NCI-H1694 treated with DMSO at 0.1 percent for 48 hours (cell line): ENCODE measurements at places on chromosomes 7 and 10.
A peak's percentile ranks its signal among the peaks of the same experiment; 100 is the strongest.

GRCh38 chr10:489330-489729 is 200.1 kb downstream of the DIP2C start:
- DNase-seq, result no peak

- no peak for DNase-seq
These were observed 25.9 kb downstream of the GIMAP8 start for GRCh38 chr7:150476285-150476684.

GRCh38 chr7:155310425-155311114 is 12.9 kb downstream of the INSIG1 start:
- DNase-seq, result no peak

- DNase-seq, result no peak
These were observed 125.3 kb upstream of the CCDC6 start for GRCh38 chr10:60031664-60032063.

GRCh38 chr7:139072796-139073195 is 36.7 kb downstream of the ZC3HAV1 start:
- DNase-seq, result peak; percentile 13

GRCh38 chr10:30238836-30239235 is 110.2 kb downstream of the MTPAP start:
- no peak for DNase-seq

GRCh38 chr10:132048294-132048667 is 17.5 kb upstream of the JAKMIP3 start:
- no peak for DNase-seq

DNA sequence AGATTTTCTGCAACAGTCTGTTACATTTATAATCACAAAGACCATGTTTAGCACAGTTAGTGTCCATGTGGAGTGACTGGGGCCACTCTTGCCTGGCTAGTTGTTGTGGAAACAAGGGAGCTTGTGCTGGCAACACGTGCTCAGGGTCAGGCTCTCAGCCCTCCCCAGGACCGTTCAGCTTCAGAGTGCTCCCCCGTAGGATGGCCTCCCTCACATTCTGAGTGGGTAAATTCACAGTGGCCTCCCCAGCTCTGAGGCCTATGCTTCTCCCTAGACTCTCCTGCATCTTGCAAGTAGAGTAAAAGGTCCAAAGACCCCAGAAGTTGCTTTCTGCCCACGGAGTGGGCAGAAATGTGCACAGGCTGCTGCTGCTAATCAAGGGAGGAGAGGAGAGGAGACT is 122.3 kb downstream of the ADCY1 start:
- no peak for DNase-seq

DNA sequence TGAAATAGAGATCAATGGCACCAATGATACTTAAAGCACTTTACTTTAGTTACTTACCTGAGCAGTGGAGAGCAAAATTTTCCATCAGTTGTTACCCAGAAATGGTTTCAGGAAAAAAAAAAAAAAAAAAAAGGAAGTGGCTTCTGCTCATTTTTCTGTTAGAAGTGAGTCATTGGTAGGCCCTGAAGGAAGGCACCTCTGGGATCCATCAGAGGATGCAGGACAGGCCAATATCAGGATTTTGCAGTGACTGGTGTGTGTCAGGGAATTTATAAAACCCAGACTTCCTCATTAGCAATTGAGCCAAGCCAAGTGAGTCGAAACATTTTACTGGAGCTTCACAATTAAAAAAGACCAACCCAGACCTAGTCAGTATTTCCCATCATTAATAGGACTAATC is 2.3 kb upstream of the SMIM30 start:
- DNase-seq, result no peak

DNA sequence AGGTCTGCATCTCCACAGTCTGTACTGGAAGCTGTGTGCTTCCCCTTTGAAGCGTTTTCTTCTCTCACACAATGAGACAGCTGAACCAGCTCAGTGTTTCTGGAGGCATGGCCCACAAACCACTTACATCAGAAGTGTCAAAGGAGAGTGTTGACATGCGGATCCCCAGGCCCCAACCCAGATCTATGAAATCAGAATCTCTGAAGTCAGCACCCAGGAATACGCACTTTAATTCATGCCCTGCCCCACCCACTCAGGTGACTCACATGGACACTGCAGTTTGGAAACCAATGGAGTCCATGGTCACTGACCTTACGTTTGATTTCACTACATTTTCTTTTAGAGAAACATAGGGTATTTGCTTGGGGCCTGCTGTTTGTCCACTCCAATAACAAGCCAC is 19.0 kb downstream of the TLL2 start:
- DNase-seq, result no peak

DNA sequence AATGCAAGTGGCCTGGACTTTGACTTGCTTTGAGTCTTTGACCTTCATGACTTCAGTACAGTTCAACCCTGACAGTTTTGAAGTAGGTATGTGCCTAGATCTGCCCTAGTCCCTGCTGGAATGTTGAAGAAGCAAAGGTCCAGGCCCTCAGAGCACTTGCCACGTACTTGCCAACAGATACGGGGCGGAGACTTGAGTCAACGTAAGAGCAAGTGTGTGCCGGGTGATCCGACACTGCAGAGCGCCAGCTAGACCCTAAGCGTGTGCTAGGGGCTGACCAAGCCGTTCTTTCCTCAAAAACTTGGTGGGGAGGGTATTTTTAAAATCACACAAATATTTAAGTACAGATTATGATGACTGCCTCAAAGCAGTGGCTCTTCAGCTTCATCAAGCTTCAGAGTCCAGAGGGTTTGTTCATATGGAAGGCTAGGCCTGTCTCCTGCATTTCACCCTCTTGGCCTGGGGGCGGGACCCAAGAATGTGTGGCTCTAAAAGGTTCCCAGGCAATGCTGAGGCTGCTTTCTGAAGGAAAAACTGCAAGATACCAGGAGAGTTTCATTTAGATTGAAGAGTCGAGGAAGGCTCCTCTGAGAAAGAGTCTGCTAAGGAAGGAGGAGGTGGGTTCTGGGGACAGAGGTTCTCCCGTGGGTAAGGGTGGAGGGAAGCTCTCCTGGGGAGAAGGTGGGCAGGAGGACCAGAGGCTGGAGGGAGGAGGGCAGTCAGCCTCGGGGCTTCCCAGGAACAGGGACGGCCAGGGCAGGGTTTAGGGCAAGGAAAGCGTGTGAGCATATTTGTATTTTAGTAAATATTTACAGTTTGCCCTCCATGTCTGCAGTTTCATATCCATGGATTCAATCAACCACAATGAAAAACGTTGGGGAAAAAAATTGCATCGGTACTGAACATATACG is 160.3 kb downstream of the EGFR start:
- no peak for DNase-seq

GRCh38 chr10:94016727-94017714 is 23.3 kb downstream of the PLCE1 start:
- DNase-seq, result no peak

GRCh38 chr10:69869291-69869961 is 67.7 kb downstream of the COL13A1 start:
- no peak for DNase-seq

- no peak for DNase-seq
These were observed 222.1 kb upstream of the SHH start for GRCh38 chr7:156034397-156034796.

- no peak for DNase-seq
These were observed 210.5 kb downstream of the ARHGAP21 start for GRCh38 chr10:24513155-24513554.

DNA sequence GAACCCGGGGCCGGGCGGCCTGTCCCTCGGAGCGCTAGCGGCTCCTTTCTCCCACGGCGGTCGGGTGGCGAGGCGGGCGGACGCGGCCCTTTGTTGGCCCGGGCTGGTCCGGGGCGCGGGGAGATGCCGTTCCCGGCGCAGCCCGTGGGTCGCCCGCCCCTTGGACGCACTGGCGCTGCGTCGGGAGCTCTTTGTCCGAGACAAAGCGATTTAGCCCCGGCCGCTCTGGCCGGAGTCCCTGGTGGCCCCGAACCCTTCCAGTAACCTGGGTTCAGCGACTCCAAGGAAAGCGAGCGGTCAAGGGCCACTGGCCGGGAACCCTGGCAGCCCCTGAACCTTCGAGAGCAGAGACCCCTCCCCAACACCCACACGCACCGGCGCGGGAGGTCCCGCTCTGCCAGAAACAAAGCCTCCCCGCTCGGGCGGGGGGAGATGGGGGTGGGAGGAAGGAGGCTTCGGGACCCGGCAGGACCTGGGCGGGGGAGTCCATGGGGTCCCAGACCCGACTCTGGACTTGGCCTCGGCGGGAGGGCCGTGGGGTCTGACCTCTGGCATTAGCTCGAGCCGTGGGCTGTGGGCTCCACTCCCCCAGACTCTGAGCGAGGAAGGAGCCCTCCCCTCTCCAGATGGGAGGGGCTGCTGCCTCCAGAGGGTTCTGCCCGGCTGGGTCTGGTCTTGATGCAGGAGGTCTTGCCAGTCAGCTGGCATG is 836 bp downstream of the DPYSL4 start:
- DNase-seq, result no peak

- no peak for DNase-seq
These were observed 55.6 kb downstream of the C1GALT1 start for GRCh38 chr7:7237978-7238267.

DNA sequence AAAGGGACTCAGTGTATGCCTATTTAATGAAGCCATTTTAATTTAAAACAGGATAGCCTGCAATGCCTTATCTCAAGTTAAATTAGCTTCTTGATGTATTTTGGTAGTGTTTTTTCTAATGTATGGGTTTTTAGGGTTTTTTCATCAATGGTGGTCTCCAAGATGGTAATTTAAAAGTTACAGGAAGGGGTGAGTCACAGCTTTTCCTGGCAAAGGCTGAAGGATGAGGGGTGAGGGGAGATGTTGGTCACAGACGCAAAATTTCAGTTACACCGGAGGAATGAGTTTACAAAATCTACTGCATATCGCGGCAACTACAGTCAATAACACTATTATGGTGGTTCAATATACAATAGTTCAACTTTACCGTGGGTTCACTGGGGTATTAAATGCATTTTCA is 31.6 kb downstream of the CCDC3 start:
- DNase-seq, result no peak

GRCh38 chr7:87317691-87318245 is 27.7 kb upstream of the CROT start:
- DNase-seq, result no peak

DNA sequence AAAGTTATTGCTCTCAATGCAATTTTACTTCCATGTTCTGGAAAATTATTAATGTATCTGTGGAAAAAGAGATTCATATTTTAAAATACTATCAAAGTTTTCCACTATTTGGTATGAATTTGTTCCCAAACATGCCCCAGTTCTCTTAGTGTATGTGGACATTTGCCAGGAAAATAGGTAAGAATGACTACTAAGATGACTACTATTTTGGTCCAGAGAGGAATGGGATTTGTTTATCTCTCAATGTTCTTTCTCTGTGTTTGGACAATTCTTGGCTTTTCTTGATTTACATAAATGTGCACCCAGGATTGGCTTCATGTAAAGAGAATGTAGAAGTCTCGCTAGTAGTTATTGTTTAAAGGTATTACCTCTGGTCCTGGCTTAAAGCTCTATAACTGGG is 60.3 kb upstream of the POT1 start:
- DNase-seq, result no peak

GRCh38 chr10:18273039-18273438 is 132.8 kb downstream of the CACNB2 start:
- no peak for DNase-seq
